Liver (tissue), 10 donors: ENCODE measurements at places on chromosomes 7 and 10.
A peak's percentile ranks its signal among the peaks of the same experiment; 100 is the strongest.

DNA sequence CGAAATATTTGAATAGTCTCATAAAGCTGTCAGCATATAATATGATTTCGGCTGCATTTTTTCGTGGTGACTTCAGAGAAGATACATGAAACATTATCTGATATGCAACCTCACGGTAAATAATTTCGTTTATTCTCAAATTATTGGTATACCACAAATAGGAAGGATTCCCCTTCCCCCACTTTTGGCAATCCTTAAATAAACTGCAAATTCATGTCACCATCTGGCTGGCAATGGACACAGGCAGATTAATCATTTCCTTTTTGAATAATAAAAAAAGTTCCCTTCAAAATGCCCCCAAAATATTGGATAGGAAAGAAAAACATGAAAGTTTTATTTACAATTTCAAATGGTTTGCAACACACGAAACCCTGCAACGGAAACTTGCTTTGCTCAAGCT lies 234.5 kb upstream of the MEOX2 start:
- no peak for DNase-seq
- no peaks in the 10 kb centered on the region for H3K4me1 ChIP-seq
- no peaks in the 10 kb centered on the region for H3K36me3 ChIP-seq
- no peak overlapping the region for H3K4me3 ChIP-seq
- no peaks in the 10 kb centered on the region for H3K27me3 ChIP-seq

DNA sequence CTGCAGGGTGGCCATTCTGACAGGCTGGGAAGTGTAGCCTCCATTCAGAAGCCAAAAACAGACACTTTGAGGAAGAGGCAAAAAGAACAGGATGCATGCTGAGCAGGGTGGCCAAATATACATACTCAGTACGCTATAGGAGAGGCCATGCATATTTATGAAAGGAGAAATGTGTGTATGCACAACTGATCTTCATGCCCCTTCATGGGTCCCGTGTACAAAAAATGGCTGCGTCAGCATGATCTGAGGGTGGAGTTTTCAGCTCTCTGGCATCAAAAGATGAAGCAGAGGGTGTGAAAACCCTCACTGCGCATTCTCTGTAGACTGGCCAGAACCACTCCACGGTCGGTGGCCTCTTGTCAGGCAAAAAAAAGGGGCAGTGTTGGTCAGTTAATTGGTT lies 35.5 kb upstream of the OIT3 start:
- H3K4me1 ChIP-seq: no peaks in the 10 kb centered on the region
- H3K27me3 ChIP-seq: no peaks in the 10 kb centered on the region
- H3K4me3 ChIP-seq: no peak overlapping the region

- H3K4me3 ChIP-seq: no peak overlapping the region
- H3K27me3 ChIP-seq: no peaks in the 10 kb centered on the region
- H3K27ac ChIP-seq: no peak overlapping the region
- no peak for DNase-seq
- H3K36me3 ChIP-seq: no peaks in the 10 kb centered on the region
- no peaks in the 10 kb centered on the region for H3K4me1 ChIP-seq
Observed at GRCh38 chr10:69789164-69789576, 12.5 kb upstream of the COL13A1 start.

DNA sequence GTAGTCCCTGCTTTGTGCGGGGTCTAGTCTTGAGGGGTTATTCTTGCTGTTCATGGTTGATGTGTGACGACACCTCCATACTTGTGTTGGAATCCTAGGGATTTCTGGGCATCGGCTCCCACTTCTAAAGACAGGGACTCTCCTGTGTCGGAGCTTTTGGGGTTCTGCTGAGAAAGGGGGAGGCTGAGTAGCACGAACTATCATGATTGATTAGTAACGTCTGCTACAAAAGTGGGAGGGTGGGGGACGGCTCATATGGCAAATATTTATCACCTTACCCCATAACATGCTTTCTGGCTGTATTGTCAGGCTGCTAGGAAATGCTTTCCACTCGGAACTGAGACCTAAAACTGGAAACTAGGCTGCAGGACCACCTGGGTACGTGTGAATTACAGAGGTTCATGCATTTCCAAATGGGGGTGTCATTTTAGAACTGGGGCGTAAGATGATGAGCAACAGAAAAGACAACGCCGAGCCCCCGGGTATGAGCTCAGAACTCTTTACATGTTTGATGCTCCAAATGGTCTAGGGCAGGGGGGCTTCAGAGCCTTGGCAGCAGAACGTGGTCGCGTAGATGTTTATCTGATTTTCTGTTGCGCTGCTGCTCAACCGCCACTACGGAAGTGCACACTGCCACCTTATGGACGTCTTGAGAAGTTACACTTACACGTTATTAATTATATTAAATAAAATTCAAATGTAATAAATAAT lies 15.1 kb upstream of the NME8 start:
- no peak overlapping the region for H3K27ac ChIP-seq
- peaks cover 4% of the 10 kb centered on the region for H3K4me1 ChIP-seq
- H3K4me3 ChIP-seq: peak overlapping the region; percentile 35

DNA sequence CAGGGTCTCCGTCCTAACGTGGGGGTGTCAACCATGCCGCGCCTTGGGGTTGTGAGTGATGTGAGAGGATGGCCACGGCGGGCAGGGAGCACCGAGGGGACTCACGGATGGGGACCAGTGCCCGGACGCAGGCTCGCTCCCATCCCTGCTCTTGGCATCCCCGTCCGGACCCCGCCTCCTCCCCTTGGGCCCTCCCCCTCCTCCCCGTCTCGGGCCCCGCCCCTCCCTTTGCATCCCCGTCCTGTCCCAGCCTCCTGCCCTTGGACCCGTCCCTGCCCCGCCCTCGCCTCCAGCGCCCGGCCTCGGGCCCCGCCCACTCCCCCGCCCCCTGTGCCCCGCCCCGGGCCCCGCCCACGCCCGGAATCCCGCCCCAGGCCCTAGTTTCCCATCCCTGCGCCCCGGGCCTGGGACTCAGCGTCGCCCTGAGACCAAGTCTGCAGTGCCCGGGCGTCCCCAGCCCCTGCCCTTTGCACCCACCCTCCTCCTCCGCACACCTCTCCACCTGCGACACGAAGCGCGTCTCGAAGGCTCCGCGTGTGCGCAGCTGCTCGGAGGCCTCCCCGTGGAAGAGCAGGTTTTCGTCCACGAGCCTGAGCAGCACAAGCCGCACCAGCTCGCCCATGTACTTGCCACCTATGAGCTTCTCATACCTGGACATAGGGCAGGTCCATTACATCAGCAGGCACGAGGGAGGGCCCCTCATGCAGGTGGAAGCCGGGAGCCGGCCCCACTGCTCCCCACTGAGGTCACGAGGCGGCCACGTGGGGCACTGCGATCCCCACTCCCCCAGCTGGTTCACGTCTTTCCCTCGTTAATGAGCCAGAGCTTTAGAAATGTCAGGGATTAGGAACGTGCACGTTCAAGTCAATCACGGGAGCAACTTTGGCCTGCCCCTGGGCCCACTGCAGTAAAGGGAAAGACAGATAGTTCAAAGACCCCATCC lies 5.1 kb upstream of the MYL7 start:
- peak; percentile 69 for DNase-seq
- H3K27ac ChIP-seq: no peak overlapping the region
- no peaks in the 10 kb centered on the region for H3K36me3 ChIP-seq
- peaks cover 3% of the 10 kb centered on the region for H3K4me1 ChIP-seq
- H3K4me3 ChIP-seq: no peak overlapping the region
- H3K27me3 ChIP-seq: no peaks in the 10 kb centered on the region

GRCh38 chr10:31883397-31883796 lies 45.2 kb downstream of the ARHGAP12 start:
- H3K27me3 ChIP-seq: no peaks in the 10 kb centered on the region
- H3K4me3 ChIP-seq: no peak overlapping the region
- no peak for DNase-seq
- no peaks in the 10 kb centered on the region for H3K4me1 ChIP-seq
- no peak overlapping the region for H3K27ac ChIP-seq
- H3K36me3 ChIP-seq: no peaks in the 10 kb centered on the region

DNA sequence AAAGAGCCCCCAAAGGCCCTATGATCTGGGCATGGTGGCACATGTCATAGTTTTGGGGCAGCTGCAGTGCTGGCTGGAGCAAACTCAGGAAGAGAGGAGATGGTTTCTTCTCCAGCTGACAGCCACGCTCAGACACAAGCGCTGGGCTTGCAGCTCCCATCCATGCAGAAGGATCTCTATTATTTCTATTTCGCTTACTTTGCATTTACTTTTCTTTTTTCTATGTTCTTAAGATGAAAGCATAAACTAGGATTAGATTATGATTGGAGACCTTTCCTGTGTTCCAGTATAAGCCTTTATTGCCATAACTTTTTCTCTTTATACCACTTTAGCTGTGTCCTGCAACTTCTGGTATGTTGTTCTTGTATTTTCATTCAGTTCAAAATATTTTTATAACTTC lies 5.0 kb downstream of the JAKMIP3 start:
- H3K36me3 ChIP-seq: no peaks in the 10 kb centered on the region
- DNase-seq: no peak
- no peaks in the 10 kb centered on the region for H3K4me1 ChIP-seq
- H3K27ac ChIP-seq: no peak overlapping the region
- no peaks in the 10 kb centered on the region for H3K27me3 ChIP-seq

DNA sequence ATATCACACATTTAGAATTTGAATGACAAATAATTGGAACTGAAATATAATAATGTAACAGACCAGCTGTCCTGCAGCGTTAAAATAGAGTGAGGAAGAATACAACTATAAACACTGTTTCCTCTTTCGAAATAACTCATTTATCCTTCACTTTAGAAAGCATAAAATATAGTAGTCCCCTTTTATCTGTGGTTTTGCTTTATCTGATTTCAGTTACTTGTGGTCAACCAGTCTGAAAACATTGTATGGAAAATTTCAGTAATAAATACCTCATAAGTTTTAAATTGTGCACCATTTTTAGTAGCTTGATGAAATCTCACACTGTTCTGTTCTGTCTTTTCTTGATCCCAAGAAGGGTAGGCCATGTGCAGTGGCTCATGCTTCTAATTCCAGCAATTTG lies 31.7 kb downstream of the POLR1F start:
- H3K27ac ChIP-seq: no peak overlapping the region
- no peaks in the 10 kb centered on the region for H3K4me1 ChIP-seq
- no peak for DNase-seq
- no peaks in the 10 kb centered on the region for H3K27me3 ChIP-seq
- no peaks in the 10 kb centered on the region for H3K36me3 ChIP-seq

GRCh38 chr10:25804505-25804904 lies 129.5 kb upstream of the MYO3A start:
- no peaks in the 10 kb centered on the region for H3K27me3 ChIP-seq
- no peak overlapping the region for H3K27ac ChIP-seq
- DNase-seq: no peak
